ENCODE measurements at places on chromosomes 6 and 20.
A peak's percentile ranks its signal among the peaks of the same experiment; 100 is the strongest.

DNA sequence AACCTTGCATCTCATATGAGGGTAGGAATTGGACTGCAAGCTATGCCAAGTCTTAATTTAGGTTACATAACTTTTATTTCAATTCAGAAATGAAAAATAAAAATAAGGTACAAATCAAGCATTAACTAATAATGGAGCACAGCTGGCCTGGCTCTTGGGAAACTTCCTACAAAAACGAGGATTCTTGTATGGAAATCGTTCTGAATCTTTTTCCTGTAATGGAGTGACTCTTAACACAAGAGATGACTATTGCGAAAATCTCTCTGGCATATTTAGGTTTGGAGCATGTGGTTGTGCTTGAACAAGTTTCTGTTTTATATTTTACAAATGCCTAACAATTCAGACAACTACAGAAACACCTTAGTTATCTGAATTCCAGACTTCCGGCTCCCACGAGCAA is 34.0 kb upstream of the PI16 start:
- no peak for DNase-seq

DNA sequence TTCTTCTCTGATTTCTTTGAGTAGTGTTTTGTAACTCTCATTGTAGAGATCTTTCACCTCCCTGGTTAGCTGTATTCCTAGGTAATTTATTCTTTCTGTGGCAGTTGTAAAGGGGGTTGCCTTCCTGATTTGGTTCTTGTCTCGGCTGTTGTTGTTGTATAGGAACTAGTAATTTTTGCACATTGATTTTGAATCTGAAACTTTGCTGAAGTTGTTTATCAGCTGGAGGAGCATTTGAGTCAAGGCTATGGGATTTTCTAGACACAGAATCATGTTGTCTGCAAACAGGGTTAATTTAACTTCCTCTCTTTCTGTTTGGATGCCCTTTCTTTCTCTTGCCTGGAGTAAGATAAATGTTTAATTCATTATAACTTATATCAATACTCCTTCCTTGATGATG is 86.4 kb downstream of the OLIG3 start:
- no peak for DNase-seq

- DNase-seq, result no peak
Observed at GRCh38 chr20:45416917-45417316, 976 bp downstream of the PIGT start.

- DNase-seq, result no peak
Observed at GRCh38 chr6:160995271-160995670, 3.7 kb downstream of the MAP3K4 start.

- no peak for DNase-seq
Observed at GRCh38 chr6:22003287-22003686, 293.5 kb downstream of the PRL start.

DNA sequence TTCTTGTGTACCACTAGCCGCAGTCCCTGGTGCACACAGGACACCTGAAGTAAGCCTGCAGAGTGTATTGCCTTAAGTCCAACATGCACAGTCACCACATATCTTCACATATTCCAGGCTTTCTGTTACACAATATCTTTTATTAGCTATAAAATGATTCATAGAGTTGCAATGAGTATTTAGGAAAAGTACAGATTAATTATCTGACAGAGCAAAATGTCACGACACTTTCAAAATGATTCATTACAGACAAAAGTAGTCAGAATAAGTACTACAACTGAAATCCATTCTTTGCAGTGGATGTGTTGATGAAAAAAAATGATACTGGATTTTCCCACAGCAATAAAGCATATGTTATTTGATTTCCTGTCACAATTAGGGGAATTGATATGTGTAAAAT is 199.5 kb upstream of the ASCC3 start:
- no peak for DNase-seq

GRCh38 chr6:11785774-11786579 is 7.4 kb upstream of the ADTRP start:
- DNase-seq, result no peak

- DNase-seq, result no peak
Observed at GRCh38 chr20:13425381-13426135, 204.5 kb downstream of the ISM1 start.

DNA sequence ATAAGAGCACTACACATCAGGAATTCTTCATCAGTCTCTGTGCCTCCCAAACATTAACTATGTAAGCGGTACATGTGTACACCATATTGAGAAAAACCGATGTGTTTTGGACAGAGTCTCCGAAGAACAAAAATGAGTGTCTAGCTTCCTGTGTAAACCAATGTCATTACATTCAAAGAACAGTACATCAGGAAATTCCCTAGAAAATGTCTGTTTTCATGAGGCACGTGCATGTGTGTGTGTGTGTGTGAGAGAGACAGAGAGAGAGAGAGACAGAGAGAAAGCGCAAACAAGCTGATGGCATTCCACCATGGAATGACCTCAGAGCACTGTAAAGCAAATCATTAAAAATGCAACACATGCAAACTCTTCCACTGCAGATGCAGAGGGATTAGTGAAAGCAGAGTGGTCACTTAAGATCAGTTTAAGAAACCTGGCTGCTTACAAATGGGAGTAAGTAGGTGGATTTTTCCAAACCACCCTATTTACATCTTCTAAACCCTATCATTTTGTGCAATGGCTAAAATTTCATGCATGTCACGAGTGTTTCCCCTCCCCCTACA is 133.9 kb downstream of the HIVEP2 start:
- DNase-seq, result no peak

DNA sequence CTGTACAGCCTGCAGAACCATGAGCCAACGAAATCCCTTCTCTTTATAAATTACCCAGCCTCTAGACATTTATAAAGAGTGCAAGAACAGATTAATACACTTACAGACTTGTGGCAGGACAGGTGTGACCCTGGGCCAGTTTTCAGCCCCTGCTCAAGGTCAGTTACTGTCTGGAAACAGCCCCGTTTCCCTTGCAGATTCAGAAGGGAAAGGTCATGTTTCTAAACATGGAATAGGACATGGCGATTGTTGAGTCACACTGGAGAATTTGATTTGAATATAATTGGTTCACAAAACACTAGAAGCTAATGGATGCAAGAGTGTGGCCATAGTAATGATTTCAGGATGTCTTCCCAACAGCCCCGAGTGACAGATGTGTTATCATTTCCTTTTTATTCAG is 248.8 kb downstream of the DLL1 start:
- no peak for DNase-seq

GRCh38 chr20:49160057-49160929 is 27.8 kb downstream of the STAU1 start:
- no peak for DNase-seq

- DNase-seq, result no peak
Observed at GRCh38 chr20:9989066-9989724, 45.6 kb upstream of the ANKEF1 start.

DNA sequence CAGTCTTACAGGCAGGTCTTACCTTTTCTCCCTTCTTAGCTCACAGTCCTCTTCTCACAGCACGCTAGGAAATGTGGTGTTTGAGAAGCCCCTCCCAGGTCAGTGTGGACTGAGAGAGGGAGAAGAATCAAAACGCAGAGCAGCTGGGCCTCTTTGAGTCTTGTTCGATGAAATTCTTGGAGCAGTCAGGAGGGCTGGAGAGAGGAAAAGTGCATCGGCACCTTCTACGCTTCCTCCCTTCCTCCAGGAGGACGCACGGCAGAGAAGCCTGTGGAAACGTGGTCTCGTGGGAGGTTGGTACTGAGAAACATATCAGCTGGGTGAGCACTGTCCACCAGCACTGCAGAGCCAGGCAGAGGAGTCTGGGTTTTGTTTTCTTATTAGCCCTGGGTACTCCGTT is 52.7 kb downstream of the TXLNB start:
- DNase-seq, result no peak

GRCh38 chr6:87687296-87687695 is 14.7 kb downstream of the AKIRIN2 start:
- DNase-seq, result no peak

- DNase-seq, result no peak
Observed at GRCh38 chr20:52593654-52594053, 378.5 kb upstream of the TSHZ2 start.

DNA sequence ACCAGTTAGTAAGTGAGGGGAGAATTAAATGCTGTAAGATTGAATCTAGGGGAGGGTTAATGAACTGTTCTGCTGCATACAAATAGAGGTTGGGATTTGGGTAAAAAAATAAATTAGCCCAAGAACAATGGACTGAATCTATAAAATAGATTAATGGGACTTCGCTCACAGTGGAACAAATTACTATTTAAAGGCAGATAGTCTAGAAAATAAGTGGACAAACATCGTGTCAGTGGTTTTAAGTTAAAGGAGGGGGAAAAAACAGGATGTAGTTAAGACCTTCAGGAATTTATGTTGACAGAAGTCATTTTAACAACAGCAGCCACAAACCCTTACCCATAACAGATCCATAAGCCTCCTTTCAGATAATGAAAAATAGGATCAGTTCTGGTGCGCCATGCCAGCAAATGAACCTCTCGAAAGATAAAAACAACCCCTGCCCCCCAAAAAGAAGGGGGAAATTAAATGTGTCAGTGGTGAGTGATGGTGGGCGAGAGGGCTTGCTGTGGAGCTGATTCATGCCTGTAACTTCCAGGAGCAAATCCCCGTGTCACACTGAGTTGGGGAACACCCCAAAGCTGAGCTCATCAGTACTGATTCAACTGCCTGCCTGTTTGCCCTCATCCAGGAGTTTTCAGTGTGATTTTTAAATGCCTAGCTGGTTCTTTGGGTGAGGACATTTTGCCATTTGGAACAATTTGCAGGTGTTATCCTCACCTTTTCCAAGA is 86.8 kb downstream of the PPP1R14C start:
- no peak for DNase-seq

DNA sequence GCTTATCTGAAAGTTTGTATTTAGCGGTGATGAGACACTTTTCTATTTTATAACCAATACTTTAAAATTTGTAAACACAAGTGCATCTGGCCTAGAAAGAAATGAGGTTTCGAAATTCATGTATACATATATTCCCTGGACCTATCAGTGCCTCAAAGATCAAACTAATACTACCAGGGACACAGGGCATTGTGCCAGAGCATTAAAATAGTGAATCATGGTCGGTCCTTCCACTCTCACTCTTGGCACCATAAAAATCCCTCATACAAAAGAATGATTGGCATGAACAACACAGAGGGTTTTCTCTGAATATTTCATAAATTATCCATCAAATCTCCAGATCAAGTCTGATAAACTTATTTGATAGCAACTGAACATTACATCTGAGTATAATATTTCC is 62.0 kb downstream of the MMUT start:
- DNase-seq, result no peak

DNA sequence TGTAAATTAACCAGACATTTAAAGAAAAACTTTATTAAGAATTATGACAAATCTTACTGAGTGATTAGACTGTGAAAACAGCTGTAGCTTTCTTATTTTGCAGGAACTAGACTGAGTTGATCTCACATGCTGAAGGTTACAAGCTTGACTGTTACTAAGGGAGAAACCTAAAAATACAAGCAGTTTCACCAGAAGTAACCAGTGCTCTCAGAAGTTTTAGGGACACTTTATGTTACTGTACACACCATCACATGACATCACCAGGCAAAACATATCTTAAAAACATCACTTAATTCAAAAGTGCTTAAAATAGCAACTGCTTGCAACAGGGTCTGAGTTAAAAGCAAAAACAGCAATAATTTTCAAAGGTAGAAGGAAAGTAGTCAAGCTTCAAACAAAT is 5.4 kb downstream of the FBXO30 start:
- DNase-seq, result no peak

GRCh38 chr6:96576221-96576620 is 13.3 kb downstream of the FHL5 start:
- DNase-seq, result no peak

- DNase-seq, result no peak
Observed at GRCh38 chr6:23305325-23305943, 736.1 kb downstream of the HDGFL1 start.

GRCh38 chr6:163759542-163759941 is 345.0 kb downstream of the QKI start:
- DNase-seq, result no peak

DNA sequence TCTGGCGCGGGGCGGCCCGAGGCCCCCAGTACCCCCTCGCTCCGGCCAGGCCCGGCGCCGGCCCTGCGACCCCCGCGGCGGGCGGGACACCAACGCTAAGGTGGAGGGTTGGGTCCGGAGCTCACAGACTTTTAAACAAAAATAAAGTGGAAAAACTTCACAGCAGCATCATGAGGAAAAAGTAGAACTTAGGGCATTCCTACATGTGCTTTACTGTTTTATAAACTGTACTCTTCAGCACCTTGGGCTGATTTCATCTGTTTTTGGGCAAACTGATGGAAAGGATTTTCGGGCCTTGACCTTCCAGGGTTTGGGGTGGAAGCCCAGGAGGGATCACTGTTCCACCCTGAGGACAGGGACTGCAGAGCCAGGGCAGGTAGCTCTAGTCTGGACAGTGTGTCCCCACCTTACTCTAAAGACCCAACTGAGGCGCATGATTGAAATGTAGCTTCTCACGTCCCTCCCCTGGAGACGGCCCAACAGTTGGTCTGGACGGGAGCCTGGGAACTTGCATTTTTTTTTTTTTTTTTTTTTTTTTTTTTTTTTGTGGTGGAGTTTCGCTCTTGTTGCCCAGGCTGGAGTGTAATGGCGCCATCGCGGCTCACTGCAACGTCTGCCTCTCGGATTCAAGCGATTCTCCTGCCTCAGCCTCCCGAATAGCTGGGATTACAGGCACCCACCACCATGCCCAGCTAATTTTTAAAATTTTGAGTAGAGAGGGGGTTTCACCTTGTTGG is 740 bp downstream of the NELFCD start:
- peak; percentile 72 for DNase-seq

DNA sequence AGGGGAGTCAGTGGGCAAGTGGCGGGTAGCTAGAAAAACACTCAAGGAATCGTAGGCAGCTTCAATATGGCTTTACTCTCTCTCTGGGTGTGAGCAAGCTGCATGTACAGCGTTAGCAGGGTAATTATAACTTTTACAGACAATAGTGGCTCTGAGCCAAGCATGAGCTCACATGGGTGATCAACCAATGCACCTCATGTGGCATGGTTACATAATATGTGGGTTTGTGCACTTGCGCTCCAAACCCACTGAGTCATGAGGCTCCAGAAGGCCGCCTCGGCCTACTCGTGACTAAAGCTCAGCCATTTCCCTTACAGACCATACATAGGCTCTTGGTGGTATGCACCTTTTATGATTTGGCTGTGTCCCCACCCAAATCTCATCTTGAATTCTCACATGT is 78.4 kb upstream of the FBXL4 start:
- no peak for DNase-seq

All from posterior vena cava (tissue), 2 donors.